ENCODE measurements at places on chromosomes 5 and 9.

- DNase-seq: no peak
Observed at GRCh38 chr9:68530618-68531017, 10.1 kb downstream of the TMEM252 start.

DNA sequence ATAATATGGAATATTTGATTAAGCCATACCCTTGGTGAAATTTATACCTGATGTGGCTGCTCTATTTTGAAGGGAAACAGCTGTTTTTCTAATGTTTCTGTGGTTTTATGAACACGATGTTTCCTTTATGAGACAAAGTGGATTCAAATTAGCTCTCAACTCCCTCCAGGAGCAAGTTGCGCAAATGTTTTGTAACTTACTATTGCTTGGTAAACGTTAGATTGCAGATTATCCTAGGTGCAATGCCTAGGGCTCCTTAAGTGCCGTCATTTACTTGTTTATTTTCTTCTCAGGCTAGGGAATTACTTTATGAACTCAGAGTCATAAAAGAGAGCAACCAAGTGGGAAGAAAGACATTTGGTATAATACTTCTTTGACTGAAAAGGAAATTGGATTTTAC, 763.1 kb downstream of the TAF11L14 start:
- DNase-seq: no peak

- no peak for DNase-seq
Observed at GRCh38 chr9:135850737-135851136, 56.6 kb downstream of the CAMSAP1 start.

- no peak for DNase-seq
Observed at GRCh38 chr9:131039129-131039954, 30.4 kb downstream of the LAMC3 start.
